ENCODE measurements at places on chromosomes 7 and 10.

DNA sequence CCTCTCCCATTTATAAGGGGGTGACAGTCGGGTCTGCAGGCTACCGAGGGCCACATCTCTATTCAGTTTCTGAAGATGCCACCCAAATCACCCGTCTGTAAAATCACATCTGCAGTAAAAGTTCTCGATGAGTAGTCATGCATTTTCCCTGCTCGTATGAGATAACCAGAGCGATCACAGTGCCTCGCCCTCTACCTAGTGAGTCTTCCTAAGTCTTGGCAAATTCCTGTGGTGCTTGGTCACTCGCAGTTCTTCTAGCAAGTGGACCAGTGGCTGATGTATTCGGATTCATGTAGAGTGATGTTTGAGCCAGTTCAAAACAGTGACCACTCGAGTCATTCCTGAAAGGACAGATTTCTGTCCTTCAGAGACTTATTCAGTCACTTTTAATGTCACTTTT, 44.9 kb downstream of the INSYN2A start:
- DNase-seq: no peak

DNA sequence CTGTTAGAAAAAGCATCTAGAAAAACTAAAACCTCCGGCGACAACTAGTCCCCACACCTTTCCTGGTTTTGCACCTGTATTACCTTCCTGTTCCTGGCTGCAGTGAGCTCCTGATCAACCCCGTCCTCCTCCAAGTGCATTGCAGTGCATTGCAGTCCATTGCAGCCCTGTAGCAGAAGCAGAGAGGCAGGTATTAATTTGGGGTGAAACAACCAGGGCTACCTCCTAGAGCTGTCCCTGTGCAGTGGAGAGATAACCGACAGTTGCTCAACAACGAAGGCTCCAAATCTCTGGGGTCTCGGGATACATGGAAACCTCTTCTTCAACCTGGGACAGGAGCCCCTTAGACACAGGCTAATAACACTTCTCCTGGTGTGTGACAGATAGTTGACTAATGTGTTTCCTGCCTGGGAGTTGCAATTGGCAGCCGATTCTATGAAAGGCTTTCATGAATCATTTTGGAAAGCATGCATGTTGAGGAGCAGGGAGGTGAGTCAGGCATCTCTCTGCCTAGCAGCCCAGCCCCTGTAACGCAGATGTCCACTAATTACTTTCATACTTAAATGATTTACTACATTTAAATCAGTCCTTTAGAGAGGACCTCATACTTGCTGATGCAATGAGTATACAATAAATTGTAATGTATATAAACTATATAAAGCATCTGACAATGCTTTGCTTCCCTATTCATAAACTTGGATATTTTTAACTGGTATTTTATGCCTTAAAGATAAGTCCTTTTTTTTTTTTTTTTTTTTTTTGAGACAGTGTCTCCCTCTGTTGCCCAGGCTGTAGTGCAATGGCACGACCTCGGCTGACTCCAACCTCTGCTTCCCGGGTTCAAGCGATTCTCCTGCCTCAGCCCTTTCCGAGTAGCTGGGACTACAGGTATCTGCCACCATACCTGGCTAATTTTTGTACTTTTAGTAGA, 59.0 kb downstream of the PRR15 start:
- no peak for DNase-seq

- DNase-seq: no peak
These were observed 116.9 kb upstream of the PCGF5 start for GRCh38 chr10:91103384-91104192.

- peak; percentile 30 for DNase-seq
These were observed 52.3 kb upstream of the ANTXRL start for GRCh38 chr10:46234431-46235060.

- no peak for DNase-seq
These were observed 34.3 kb upstream of the ICA1 start for GRCh38 chr7:8296362-8296659.

GRCh38 chr10:8454357-8454756, 399.9 kb downstream of the GATA3 start:
- DNase-seq: no peak

DNA sequence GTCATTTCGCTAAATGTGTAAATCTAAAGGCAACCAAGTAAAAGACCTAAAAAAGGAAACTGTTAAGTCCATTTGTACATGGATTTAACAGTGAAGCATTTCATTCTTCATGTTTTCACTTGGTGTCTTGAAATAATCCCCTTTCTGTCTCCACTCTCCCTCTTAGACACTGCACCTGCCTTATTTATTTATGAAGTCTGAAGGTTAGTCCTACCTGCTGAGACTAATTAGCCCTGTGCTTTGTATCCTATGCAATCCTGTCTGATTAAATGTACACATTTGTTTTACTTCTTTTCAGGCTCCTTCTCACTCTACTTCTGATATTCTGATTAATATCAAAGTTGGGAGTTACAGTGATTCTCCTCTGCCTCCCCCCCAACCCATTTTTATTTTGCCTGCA, 1.9 kb upstream of the TCF7L2 start:
- no peak for DNase-seq

DNA sequence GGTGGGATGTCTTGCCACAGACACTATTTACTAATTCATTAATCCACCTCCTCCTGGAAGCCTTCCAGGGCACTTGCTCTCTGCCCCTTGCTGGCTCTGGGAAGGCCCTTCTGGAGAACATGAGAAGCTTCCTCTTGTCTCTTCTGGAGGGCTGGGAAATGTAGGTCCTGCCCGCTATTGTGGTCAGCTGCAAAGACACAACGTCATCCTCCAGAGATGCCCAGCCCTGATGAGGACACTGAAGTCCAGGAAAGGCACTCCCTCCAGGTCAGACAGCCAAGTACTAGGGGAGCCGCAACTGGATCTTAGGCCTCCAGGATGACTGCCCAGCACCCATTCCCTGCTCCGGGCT, 9.6 kb upstream of the TACR2 start:
- no peak for DNase-seq

- no peak for DNase-seq
These were observed 25.6 kb downstream of the EZH2 start for GRCh38 chr7:148858489-148858888.

GRCh38 chr10:3976718-3977117, 191.7 kb upstream of the KLF6 start:
- no peak for DNase-seq

DNA sequence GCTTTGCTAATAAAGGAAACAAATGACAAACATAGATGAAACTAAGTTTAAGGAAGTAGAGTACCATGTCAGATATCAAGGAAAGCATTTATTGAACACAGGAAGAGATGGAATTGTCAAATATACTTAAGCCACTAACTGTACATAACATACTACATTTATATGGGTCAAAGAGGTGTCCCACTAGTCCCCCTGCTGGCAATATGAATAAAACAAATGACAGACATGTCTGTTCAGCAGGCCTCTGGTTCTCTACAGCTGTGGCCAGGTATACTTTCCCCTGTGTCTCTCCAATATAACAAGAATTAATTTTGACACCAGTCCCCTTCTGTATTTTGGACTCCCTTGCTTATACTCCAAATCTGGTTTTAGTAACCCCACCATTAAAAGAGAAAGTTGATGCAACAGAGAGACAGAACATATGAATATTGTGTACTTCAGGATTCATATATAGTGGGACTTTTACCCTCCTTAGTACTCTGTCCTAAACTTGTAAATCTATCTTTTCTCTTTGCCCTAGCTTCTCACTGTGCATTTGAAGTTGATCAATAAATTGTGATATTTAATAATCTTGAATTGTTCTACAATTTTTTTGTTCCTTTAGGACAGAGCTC, 42.9 kb downstream of the CD36 start:
- no peak for DNase-seq

- DNase-seq: no peak
These were observed 16.9 kb upstream of the STMP1 start for GRCh38 chr7:135645296-135645904.

- DNase-seq: no peak
These were observed 130.7 kb upstream of the CELF2 start for GRCh38 chr10:10886861-10887531.

- peak; percentile 55 for DNase-seq
These were observed 29.6 kb downstream of the MINDY4 start for GRCh38 chr7:30800785-30801252.

GRCh38 chr7:91055219-91055618, 209.0 kb upstream of the FZD1 start:
- DNase-seq: no peak

GRCh38 chr7:106070201-106070551, 41.9 kb downstream of the SYPL1 start:
- DNase-seq: no peak

DNA sequence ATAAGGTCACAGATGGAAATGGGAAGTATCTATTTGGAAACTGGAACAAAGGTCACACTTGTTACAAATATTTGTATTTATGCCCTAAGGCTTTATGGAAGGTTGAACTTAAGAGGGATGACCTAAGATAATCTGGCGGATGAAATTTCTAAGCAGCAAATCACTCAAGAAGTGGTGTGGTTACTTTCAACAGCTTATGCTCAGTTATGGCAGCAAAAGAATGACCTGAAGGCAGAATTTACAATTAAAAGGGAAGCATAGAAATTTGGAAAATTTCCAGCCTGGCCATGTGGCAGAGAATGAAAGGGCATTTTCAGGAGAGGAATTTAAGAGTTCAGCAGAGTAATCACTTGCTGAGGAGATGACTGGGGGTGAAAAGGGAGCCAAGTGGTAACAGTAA, 95.8 kb upstream of the TNS3 start:
- no peak for DNase-seq

GRCh38 chr10:653991-654646, 35.3 kb downstream of the DIP2C start:
- DNase-seq: no peak

DNA sequence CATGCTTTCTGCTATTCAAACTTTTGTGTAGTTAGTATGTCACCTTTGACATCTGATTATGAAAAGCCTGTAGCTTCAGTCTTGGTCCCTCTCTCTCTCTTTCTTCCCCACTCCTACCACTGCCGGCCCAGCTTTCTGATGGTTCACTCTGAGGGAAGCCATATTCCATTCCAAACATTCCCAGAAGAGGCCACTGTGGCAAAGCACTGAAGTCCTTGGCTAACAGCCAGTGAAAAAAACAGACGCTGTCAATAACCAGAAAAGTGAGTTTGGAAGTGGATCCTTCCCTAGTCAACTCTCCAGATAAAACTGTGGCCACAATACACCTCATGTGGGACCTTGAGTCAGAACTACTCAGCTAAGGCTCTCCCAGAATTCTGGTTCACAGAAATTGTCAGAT, 950.7 kb upstream of the PHF14 start:
- no peak for DNase-seq

DNA sequence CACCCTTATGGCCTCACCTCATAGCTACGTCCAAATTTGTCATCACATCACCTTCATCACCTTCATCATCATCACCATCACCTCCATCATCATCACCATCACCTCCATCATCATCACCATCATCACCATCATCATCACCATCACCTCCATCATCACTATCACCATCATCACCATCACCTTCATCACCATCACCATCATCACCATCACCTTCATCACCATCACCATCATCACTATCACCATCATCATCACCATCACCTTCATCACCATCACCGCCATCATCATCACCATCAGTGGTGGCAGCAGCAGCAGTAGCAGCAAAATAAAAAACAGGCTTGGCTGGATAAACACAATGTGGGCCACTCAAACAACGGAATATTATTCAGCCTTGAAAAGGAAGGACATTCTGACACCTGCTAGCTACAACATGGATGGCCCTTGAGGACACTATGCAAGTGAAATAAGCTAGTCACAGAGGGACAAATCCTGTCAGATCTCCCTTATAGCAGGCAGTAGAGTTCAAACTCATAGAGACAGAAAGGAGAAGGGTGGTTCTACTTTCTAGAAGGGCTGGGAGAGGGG, 47.7 kb upstream of the PDGFA start:
- DNase-seq: no peak

All from activated CD8-positive, alpha-beta memory T cell treated with anti-CD3 and anti-CD28 coated beads, Interleukin-2, amount 10 ng/mL, durations not matched to agents 7 days and 5 days (primary cell).